ENCODE measurements at places on chromosomes 2 and 18. TPM values are rescaled to one million over a fixed set of nuclear protein-coding genes. Genes with fewer than 3 reads are reported as not detected.

- no peak for DNase-seq
Observed at GRCh38 chr18:46366201-46366600, 262.0 kb downstream of the HAUS1 start.

DNA sequence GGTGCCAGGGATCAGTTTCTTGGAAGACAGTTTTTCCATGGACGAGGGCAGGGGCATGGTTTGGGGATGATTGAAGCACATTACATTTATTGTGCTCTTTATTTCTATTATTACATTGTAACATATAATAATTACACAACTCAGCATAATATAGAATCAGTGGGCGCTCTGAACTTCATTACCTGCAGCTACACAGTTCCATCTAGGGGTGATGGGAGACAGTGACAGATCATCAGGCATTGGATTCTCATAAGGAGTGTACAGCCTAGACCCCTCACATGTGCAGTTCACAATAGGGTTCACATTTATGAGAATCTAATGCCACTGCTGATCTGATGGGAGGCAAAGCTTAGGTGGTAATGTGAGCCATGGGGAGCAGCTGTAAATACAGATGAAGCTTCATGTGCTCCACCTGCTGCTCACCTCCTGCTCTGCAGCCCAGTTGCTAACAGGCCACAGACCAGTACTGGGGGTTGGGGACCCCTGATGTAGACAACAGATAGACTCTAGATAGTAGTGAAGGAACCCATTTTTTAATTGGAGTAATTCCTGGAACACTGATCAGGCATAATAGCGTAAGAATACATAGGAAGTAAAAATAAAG is 41.5 kb upstream of the MC4R start:
- no peak for DNase-seq

GRCh38 chr2:207926133-207926988 is 99.0 kb downstream of the PLEKHM3 start:
- no peak for DNase-seq

GRCh38 chr2:37671009-37671815 is at the start of gene CDC42EP3:
Gene CDC42EP3 (minus strand): TSS chr2:37671642. CDS start chr2:37646587, 25,055 bp downstream.
- peak; percentile 75 for DNase-seq

- DNase-seq, result no peak
Observed at GRCh38 chr2:8103085-8103708, 578.7 kb upstream of the ID2 start.

DNA sequence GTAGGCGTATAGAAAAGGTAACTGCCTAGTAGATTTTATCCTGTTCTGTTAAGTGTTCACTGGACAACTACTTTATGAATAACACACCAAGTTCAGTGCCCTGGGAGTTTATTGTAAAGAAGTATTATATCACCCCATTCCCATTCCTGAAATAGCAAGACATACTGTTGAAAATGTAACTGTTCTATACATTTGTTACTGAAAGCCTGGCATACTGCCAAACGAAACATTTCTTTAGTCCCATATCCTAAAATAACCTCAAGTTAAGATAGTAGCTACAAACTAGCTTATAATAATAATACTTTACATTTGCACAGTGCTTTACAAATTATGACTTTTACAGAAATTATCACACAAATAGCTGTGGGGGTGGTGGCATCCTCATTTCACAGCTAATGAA is 25.1 kb downstream of the SPDYA start:
- no peak for DNase-seq

- no peak for DNase-seq
Observed at GRCh38 chr2:172613040-172613439, 57.1 kb downstream of the PDK1 start.

DNA sequence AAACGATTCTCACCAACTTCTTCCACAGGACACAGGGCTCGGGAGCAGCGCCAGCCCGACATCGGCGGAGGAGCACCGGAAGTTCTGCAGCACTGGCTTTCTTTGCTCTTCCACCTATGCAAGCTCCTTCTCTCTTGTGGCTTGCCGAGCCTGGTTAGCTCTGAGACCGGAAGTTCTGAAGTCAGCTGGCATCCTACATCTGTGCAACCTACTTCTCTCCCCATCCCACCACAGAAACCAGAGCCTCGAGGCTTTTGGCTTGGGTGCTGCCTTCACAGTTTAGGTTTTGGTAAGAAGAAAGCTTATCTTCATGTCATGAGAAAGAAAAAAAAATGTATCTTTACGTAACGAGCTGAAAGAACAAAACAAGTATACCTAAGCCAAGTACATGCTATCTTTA is 111.7 kb downstream of the ANKRD44 start:
- no peak for DNase-seq

DNA sequence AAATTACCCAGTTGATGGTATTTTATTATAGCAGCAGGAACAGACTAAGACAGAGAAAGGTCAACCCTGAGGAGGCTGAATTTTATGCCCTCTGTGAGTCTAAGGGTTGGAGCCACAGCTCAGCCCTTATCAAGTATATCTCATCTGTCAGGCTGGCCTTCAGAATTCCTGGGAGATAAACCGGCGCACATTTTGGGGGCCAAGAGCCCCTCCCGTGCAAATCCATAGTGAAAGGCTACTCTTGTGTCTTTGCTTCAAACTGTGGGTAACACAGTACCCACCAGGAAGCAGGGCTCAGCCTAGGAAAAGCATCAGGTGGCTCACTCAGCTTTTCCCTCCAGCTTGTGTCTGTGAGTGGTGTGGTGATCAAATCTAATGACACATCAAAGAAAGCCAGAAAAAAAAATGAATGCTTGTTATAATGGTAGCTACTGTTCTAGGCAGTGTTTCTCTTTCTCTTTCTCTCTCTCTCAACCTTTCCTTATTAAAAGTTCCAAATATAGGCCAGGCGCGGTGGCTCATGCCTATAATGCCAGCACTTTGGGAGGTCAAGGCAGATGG is 25.0 kb upstream of the ASXL2 start:
- DNase-seq, result no peak

DNA sequence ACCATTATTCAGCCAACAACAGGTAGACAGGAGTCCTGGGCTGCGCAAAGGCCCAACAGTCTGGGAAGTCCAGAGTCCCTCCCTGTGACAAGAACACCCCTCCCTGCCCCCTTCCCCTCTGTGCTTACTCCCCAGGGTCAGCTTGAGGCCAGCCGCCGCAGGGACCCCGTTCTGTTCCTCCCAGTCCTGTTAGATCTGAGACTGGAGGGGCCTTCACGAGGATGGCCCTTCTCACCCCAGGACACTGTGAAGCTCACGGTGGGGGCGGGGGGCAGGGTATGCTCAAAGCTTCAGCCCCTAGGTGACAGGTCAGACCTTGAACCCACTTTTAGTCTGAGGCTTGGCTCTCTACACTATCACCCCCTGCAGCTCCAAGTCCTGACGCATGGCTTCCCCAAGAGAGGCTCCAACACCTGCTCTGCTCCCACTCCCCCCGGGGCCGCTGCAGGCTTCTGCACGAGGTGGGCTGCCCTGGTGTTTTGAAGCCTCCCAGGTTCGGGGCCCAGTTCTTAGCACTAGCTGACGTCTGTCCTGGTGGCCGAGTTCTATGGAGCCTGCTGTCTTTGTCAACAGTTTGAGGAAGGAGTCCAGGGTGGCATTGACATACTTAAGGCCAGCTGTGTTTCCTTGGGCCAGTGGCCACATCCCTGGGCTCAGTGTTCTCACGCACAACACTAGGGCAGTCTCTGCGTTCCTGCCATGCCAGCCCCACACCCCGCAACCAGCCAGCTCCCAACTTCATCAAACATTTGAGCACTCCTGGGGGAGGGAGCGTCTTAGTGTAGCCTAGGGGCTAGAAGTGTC is 37.2 kb upstream of the HPCAL1 start:
- peak; percentile 48 for DNase-seq

DNA sequence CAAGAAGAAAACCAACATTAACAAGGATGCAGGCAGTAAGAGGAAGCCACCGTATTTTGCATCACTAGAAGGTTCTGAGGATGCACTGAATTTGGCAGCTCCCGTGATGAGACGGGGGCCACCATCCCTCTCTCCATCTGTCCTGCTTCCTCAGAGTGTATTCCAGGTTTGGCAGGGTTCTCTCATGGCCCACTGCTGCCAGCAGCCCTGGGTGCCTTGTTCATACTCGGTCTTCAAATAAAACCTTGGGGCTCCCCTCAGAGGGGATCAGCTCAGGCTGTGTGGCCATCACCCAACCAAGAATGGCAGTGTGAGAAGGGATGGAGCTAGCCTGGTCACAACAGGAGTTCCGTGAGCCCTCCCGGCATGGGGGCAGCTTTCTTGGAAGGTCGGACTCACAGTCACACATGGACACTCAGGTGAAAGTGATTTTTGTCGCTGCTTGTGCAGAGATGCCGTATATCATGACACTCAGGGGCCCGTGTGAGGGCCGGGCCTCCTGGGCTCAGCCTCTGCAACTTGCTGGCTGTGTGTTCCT is 12.8 kb upstream of the MBP start:
- DNase-seq, result no peak

DNA sequence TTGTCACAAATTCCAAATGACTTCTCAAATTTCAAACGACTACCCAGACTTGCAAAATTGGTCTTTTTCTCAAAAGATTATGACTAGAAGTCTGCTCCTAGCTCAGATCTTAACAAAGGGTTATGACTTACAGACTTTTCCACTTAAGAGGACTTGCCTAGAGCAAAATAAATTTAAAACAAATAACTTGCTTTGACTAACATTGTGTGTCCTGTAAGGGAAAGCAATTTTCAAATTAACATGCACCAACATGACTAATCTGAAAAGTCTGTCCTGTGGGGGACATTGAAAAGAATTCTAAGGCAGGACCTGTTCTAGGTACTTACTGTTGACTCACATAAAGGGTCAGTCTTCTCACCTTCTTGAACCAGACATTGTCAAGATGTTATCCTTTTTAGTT is 53.5 kb upstream of the TMEM200C start:
- no peak for DNase-seq

GRCh38 chr2:26710743-26711456 is 18.4 kb downstream of the KCNK3 start:
- no peak for DNase-seq

DNA sequence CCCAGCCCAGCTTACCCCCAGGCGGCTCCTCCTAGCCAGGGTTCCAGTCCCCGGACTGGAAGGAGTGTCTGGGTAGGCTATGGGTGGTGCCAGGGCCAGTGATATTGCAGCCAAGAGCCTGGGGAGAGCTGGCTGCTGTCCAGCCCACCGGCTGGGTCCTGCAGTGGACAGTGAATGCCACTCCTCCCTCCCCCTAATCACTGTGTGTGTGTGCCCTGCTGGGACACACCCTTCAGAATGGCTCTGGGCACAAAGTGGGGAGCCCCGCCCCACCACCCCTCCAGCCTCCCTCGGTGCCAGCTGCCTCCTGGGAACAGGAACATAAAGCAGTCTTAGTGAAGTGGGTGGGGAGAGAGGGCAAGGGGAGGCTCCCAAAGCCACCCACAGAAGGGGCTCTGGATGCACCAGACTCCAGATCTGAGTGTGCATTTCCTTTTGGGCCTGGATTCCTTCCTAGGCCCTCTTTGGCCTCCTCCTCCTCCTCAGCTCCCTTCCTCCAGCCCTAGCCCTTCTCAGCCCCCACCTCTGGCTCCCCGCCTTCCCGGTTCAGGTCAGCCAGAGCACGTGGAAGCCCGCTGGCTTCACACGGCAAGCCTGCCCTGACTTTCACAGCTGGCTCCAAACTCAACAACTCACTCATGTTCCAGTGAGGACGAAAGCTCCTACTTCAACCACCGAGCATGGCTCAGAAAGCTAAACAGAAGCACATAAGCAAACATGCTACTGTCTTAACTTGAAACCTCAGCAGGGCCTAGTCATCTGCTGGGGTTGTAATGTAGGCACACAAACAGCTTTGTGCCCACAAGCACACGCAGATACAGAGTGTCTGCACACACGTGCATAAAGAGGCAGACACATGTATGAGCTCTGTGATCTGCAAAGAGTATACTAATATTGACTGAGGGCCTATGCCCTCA is 209.2 kb upstream of the SMAD2 start:
- no peak for DNase-seq

GRCh38 chr2:139083121-139083520 is 302.9 kb upstream of the NXPH2 start:
- DNase-seq, result no peak

- DNase-seq, result no peak
Observed at GRCh38 chr2:53129851-53130250, 637.8 kb upstream of the CHAC2 start.

- DNase-seq, result no peak
Observed at GRCh38 chr2:97719362-97720155, 6.2 kb downstream of the ZAP70 start.

DNA sequence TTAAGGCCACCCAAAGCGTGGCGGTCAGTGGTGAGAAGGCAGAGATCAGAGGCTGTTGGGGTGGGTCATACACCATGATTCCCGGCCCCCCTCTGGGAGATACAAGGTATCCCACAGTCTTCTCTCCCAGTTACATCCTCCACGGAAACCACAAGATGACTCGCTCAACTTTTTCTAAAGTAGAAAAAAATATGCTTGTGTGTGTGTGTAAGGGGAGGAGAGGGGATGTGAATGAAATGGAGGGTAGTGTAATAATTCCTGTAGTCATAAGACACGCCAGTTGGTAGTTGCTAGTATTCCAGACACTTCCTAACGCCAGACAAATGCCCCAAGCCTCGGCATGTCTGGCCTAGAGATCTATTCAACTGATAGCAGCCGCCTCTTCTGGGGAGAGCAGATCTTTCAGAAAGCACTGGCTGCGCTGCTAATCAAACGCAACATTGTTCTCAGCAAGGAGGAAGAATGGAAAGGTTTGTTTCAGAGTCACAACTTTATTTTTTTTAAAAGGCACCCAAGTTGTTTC is 143.5 kb downstream of the TGIF1 start:
- no peak for DNase-seq

DNA sequence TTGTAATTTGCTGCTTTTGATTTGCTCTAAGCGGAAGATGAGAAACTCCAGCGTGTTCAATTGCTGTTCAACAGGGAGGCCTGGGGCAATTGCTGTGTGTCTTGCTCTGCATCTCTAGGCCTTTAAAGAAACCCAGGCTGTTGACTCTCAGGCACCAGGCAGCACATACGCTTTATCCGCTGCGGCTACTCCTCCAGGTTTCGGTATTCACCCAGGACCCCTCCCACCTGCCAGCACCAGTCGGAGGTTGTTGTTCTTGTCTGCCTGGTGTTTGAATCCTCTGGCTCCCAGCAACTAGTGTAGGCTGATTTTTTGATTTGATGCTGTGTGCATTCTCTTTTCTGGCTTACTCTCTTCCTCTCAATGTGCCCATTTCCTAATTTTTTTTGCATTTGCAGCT is 383.1 kb downstream of the TSN start:
- no peak for DNase-seq

GRCh38 chr2:105239924-105240323 is 1.6 kb upstream of the GPR45 start:
- no peak for DNase-seq

Gene TACR1
- total RNA-seq, result 9.7 TPM

Gene FBXO36
- total RNA-seq, result 3.2 TPM

Gene USP37
- total RNA-seq, result 27.3 TPM

Gene NETO1
- 6.0 TPM for total RNA-seq

Gene STEAP3
- 9.1 TPM for total RNA-seq

Gene CDH7
- total RNA-seq, result 33.5 TPM

Gene EPB41L3
- 73.1 TPM for total RNA-seq

Gene SPR
- total RNA-seq, result 14.4 TPM

Gene MDH1B
- total RNA-seq, result 1.9 TPM

Gene TMEM247
- not detected for total RNA-seq

Gene ATP6V1B1
- 1.3 TPM for total RNA-seq
